ENCODE measurements at places on chromosomes 3 and 15.

- DNase-seq: no peak
Observed at GRCh38 chr3:40690749-40691451, 166.1 kb downstream of the ZNF621 start.

GRCh38 chr3:53075743-53076140 is 29.9 kb upstream of the SFMBT1 start:
- no peak for DNase-seq

DNA sequence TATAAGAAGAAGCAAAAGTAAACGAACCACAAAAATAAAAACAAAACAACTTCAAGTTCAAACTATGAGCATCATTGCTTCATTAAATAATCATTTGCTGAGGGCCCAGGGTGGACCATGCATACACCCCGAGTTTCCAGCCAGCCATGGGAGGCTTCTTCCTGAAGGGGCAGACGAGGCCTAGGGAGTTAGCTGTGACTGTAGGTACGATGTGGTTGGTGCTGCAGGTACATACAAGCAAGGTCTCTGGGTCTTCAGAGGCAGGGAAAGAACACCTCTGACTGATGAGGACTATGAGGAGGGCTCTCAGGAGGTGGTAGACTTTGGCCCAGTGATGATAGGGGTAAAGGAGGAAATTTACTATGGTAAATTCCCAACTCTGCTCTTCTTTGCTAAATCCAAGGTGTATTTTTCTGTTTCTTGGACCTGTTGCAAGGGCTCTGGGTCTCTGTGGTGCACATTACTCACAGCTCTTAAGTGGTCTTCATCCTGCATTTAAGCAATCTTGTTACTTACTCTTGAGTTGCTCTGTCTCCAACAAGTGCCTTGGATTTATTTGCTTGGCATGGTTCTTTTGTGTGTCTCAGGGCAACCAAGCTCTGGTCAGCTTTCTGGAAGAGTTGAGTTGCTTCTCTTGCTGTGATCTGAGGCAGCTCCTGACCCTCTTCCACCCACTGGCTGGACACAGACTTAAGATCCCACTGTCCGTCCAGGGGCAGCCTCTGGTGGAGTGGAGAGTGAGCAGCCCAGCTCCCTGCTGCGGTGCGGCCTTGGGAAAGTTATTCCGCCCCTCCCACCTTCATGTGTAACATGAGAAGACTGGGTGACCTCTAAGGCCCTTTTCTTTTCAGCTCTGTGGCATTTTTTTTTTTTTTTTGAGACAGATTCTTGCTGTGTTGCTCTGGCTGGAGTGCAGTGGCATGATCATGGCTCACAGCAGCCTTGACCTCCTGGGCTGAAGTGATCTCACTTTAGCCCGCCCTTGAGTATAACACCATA is 56.1 kb upstream of the KIF23 start:
- peak; percentile 18 for DNase-seq

DNA sequence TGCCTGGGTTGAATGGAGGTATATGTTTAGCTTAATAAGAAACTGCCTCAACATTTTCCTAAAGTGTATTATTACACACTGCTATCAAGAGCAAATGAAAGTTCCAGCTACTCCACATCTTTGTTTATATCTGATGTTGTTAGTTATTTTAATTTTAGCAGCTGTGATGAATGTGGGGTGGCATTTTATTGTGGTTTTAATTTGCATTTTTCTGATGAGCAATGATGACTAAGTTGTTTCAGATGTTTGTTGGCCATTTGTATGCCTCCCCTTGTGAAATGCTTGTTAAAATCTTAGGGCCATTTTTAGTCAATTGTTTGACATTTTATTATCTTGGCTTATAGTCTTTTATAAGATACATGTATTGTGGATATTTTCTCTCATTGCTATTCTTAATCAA is 260.4 kb upstream of the SLCO3A1 start:
- peak; percentile 21 for DNase-seq

- DNase-seq: no peak
Observed at GRCh38 chr3:139710212-139710611, 32.4 kb upstream of the NMNAT3 start.

GRCh38 chr3:144142151-144142840 is 170.7 kb downstream of the DIPK2A start:
- peak; percentile 40 for DNase-seq

DNA sequence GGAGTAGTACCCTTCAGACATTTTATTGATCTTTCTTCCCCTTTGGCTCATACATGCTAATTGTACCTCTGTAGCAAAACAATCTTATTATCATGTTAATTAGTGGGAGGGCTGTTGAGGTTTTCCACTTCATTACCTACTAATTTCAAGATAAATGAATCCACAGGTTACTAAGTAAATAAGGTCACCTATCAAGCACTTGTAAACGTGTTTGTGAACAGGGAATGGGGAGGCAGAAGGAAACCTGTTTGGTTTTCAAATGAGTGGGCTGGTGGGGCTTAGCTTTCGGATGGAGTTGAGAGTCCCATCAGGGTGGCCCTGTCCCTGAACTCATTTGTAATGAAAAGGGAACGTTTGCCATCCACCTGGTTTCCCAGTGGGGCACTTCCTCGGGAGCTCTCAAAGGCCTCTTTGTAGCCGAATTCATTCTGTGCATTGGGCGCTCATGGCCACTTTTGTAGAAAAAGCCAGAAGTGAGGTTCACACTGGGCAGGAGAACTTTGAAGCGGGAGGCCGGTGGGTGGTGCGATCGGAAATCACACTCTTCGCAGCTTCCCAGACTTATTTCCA is 419.8 kb upstream of the NR2F2 start:
- DNase-seq: no peak

Data from fibroblast of skin of scalp (primary cell).